ENCODE measurements at places on chromosomes 6 and 20.

DNA sequence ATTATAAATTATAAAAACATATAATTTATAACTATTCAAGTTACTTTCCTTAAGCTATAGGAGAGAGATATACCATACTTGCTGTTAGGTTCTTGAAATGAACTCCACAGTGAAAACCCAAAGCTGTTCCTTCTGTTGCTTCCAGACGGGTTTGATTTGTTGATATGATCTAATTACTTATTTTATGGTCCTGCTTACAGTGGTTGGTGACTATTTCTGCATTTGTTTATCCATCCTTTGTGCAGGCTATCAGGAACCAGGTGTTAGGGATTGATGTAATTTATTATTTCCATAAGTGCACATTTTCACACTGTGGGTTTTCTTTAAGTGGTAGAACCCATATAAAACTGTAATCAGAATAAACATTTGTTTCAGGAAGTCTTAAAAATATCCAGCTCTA lies 167.1 kb downstream of the KIF6 start:
- DNase-seq, result no peak

DNA sequence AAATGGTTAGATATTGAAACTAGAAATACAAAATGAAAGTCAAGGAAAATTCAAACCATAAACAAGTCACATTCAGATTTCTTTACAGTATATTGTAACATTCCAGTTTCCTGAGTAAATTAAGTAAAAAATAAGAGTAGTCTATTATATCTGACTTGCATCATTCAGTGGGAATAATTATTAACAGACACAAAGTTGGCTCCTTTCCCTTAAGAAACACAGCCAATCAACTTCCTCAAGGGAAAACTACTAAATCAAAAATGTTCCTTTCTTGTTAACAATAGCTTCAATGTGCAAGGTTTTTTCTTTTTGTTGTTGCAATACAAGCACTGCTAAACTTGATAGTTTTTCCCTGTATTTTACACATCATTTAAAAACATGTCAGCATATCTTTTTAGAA lies 33.2 kb downstream of the DNAAF9 start:
- DNase-seq, result no peak

DNA sequence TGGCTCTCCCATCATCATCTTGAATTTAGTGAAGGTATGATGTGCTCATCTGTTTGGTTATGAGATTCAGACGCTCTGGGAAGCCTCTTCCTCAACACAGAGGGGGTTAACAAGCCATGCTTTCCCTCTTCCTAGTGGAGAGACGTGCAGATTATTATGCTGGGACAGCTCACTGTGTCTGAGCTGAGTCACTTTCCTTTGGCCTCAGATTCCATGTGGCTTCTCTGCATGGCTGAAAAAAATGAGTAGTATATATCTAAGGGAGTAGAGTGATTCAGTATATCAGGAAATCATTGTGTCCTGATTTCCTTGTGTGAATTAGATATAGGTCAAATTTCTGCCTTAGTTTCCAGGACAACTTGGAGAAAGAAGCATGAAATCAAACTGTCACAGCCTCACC lies 52.6 kb downstream of the FIG4 start:
- no peak for DNase-seq

DNA sequence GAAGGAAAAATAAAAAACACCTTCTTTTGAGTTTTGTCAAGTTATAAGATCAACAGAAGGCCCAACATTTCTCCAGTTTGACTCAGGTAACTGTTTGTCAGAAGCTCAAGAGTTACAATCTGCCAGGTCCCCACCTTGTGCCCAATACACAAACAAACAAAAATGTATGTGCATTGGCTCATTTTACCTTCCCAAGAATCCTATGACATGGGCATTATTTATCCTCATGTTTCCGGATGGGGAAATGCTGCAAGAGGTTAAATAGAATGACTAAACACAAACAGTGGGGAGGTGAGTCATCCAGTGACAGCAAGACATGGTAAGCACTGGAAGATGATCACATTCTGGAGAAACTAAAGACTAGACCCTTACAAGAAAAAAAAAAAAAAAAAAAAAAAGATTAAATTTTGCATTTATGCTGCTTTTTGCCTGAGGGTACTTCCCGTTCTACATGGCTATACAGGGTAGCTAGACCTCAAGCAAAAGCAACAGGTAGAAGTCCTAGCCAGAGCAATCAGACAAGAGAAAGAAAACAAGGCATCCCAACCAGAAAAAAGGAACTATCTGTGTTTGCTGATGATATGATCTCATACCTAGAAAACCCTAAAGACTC lies 23.6 kb upstream of the ANKRD60 start:
- no peak for DNase-seq

DNA sequence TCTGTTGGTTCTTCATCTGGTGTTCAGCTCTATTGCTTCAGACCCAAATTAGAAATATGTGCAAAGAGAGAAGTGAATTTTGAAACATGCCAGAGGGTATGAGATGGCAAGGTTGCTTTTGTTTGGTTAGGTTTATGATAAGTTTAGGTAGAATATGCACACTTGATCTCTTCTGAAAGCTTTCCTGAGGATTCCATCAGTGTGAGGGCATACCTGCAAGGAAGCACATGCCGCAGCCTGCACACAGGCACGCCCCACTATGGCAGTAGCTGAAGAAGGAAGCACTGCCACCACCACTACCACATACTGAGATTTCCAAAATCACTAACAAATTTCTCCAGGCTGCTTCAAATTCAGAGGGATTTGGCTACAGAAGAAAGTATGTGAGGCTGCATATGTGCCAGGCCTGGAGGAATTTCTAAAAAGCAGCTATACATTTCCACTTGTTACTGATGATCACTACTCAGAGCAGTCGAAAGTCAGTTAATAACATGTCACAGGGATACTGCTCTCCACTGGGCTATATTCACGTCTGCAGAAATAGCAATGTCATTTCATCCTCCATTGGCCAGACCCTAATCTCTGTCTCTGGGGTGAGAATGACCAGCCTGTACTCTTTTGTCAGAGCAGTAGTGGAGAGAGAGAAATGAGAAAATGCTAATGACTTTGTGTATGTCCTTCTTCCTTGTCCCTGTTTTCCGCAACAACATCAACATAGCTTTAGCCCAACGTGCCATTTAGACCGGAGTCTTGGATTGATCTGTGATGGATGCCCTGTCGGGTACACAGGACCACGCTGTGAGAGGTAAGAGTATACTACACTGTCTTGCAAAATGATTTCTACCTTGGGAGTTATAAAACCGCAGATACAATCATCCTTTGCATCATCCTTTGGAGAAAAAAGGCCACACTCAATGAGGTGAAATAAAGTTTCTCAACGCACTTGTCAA lies 396.7 kb downstream of the LAMA2 start:
- DNase-seq, result no peak

DNA sequence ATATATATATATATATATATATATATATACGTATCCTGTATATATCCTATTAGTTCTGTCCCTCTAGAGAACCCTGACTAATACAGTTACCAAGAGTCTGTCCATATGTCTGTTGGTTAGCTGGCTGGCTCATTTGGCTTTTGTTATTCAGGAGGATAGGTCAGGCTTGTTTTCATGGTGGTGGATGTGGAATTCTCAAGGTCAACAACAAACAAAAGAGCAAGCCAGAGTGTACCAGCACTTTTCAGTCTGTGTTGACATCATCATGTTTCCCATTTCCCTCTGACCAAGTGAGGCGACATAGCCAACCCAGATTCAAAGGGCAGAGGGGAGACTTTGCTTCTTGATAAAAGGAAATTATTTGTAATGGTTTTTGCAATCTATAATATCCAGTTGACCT lies 88.5 kb upstream of the PTCHD4 start:
- DNase-seq, result no peak

GRCh38 chr6:106187424-106187982 lies 101.4 kb downstream of the PRDM1 start:
- DNase-seq, result no peak

GRCh38 chr6:165817771-165818170 lies 154.7 kb upstream of the PDE10A start:
- no peak for DNase-seq

GRCh38 chr6:8785223-8785622 lies 349.9 kb upstream of the SLC35B3 start:
- DNase-seq, result no peak

DNA sequence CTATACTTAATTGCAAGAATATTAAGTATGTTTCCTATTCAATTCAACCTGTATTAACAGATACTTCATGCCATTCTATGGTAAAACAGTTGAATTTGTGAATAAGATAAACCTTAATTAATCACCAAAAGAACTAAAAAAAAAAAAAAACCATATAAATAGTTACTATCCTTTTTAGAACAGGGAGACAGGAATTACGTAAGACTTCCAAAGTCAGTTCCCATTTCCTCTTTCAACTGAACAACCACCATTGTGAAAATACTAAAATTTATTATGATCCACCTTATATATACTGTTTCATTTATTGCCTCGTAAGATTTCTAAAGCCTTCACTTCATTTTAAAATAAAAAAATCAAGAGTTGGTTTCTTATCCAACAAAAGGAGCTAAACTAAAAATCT lies 9.4 kb downstream of the CCNC start:
- DNase-seq, result no peak

DNA sequence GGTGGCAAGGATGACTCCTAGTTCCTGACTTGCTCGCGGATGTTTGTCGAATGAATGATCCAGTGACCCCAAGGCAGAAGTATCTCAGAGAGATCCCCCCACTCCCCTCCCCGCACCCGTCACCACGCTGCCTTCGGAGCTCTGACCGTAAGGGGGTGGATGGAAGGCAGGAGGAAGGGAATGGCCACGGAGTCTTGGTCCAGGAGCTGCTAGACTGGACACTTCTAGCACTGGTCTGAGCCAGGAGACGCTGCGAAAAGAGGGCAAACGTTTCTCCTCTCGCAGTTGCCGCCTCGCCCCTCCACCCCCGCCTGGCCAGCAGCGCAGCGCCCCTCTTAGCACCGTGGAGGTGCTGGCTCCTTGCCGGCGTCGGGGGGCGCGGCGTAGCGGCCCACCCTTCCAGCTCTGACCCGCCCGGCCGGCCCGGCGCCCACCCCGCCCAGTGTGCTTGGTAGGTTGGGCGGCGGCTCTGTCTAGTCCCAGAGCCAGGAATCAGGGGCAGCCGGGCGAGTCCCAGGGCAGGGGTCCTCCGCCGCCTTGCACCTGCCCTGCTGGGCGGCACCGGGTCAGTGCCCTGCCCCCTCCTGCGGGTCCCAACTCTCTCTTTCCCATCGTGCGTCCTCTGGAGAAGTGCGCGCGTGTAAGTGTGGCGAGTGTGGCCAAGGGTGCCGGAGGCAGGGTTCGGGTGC lies 2.4 kb upstream of the DBNDD2 start:
- DNase-seq, result no peak

GRCh38 chr20:5608442-5609161 lies 141.6 kb upstream of the SHLD1 start:
- no peak for DNase-seq

DNA sequence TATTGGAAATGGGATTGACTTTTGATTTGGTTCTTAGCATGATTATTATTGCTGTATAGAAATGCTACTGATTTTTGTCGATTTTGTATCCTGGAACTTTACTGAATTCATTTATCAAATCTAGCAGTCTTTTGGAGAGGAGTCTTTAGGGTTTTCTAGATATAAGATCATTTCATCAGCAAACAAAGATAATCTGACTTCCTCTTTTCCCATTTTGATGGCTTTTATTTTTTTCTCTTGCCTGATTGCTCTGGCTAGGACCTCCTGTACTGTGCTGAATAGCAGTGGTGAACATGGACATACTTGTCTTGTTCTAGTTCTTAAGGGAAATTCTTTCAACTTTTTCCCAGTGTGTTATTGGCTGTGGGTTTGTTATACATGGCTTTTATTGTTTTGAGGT lies 64.6 kb downstream of the ZC2HC1B start:
- no peak for DNase-seq

DNA sequence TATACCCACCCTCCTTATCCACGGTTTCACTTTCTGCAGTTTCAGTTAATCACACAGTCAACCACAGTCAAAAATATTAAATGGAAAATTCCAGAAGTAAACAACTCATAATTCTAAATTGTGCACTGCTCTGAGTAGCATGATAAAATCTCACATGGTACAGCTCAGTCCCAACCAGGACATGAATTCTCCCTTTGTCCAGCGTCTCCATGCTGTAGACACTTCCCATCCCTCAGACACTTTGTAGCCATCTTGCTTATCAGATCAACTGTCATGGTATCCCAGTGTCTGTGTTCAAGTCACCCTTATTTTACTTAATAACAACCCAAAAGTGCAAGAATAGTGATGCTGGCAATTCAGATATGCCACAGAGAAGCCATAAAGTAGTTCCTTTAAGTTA lies 94.7 kb downstream of the PDE10A start:
- DNase-seq, result no peak

- DNase-seq, result no peak
Measured at GRCh38 chr6:156634048-156634447, 143.1 kb upstream of the ARID1B start.

DNA sequence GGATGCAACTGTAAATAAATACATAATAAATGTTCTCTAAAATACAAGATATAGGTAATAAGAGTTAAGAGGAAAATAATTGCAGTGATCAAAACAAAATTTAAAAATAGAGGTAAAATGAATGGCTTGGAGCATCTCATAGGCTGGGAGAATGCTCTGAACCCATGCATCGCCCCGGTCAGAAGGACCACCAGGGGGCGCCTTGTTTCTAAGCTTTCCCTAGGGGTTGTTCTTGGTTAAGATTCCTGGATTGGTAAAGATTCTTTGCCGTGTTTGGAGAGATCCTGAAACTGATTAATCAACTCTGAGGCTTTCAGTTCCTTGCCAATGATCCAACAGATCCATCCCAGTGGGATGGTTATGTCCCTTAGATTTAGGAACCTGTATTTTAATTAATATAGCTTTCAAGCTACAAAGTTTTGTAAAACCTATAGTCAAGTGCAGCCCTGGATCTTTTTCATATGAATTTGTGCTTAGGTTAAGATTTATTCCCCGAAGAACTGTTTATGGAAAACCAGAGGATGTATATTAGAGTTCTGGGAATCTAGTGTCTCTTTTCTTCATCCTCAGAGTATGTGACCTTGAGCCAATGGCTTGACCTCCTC lies 45.3 kb upstream of the PRELID3B start:
- peak; percentile 94 for DNase-seq

DNA sequence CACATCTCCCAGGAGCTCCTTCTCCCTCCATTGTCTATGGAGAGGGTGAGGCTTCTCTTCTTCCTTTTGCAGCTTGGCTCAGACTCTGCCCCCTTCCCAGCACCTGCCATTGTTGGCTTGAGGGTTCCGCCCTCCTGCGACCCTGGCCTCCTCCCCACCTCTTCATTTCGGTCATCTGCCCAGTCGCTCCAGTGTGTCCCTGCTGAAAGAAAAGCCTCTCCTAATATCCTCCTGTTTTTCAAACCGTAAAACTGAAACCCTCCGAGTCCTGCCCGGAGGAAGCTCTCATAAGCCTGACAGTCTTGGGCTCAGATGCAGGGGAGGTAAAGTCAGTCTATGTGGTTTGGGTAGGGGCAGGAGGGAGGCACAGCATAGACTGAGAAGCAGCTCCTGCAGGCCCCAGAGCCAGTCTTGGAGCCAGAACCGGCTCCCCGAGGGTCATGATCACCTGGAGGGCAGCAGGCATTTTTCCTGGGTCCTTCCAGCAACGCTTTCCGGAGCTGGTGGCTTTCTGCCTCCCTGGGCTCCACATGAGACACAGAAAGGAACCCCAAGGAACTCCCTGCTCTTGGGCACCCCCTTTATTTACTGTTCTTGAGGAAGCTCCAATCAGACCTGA lies 235.1 kb downstream of the SMOC2 start:
- DNase-seq, result no peak

All from CD4-positive, alpha-beta T cell treated with Interleukin-17A for 4 hours (primary cell).